Natural killer cell treated with Interleukin-12 subunit alpha and Interleukin-12 subunit beta and Interleukin-15 and Interleukin-18, amount 100 ng/mL, for 72 hours (primary cell): ENCODE measurements at places on chromosomes 12 and 14. TPM values are rescaled to one million over a fixed set of nuclear protein-coding genes. Genes with fewer than 3 reads are reported as not detected.

DNA sequence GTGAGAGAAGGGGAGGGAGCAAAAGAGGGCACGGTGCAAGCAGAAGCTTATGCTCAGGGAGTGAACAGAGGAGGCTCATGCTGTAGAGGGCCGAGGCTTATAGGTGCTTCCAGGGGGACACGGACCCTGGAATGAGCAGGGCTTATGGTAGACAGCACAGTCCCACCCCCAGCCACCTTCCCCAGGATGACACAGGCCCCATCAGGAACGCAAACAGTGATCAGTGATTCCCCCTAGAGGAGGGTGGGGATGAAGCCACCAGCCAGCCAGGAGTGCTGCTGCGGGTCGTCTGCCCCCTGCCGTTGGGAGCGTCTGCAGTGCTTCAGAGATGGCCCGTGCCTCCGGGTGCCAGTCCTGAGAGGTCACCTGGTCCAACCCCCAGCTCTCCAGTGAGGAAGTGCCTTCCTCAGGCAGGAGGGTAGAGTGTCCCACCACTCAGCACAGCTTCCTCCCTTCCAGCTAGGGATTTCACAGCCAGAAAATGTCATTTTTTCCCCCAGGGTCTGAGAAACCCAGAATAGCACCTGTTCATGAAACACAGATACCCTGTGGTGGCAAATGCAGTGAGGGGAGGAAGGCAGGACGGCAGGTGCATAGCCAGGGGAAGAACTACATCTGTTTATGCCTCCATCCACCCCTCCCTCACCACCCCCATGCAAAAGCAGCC lies 60.7 kb downstream of the SLC6A12 start:
- DNase-seq: no peak

DNA sequence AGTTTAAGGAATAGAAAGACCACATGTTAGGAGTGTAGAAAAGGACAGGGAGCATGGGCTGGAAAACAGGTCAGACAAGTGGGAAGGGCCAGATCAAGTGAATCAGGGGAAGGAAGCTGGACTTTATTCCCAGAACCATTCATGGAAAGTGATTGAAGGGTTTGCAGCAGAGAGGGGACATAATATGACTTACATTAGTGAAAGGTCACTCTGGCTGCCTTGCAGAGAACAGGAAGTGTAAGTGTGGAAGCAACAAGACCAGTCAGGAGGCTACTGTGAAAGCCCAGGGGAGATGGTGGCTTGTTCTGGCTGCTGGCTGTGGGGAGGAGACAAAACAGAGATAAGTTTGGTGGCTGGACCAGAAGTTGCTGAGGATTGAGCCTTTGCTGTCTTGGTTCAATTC lies 69.1 kb downstream of the VCPKMT start:
- DNase-seq: no peak

Gene ADCY4
- 1.9 TPM for total RNA-seq

DNA sequence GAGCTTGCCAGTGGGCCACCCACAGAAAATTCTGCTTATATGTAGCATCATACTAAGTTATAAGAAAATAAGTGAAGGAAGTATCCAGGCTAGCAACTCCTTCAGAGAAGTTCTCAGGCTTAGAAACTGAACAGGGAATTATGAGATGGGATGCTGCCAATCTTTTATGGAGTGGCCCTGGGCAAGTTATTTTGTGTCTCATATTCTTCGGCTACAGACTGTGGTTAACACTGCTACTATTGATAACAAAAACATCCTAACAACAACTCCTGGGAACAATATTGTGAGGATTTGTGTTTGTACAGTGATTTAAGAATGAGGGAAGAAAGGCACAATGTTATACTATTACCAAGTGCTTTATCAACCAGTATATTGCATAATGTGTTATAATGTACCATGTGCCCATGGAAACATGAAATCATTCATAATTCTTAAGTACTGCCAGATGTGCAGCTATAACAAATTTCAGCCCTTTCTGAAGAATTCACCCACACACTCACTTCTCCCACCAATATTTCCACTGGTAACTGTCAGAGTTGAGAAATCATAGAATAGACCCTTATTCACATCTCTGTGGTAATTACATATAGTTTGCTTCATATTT lies 113.3 kb upstream of the SOX5 start:
- no peak for DNase-seq

- DNase-seq: peak; percentile 84
Measured at GRCh38 chr12:45543887-45544286, 185.6 kb upstream of the ARID2 start.

- no peak for DNase-seq
Measured at GRCh38 chr14:64696355-64696857, 7.8 kb upstream of the PLEKHG3 start.

DNA sequence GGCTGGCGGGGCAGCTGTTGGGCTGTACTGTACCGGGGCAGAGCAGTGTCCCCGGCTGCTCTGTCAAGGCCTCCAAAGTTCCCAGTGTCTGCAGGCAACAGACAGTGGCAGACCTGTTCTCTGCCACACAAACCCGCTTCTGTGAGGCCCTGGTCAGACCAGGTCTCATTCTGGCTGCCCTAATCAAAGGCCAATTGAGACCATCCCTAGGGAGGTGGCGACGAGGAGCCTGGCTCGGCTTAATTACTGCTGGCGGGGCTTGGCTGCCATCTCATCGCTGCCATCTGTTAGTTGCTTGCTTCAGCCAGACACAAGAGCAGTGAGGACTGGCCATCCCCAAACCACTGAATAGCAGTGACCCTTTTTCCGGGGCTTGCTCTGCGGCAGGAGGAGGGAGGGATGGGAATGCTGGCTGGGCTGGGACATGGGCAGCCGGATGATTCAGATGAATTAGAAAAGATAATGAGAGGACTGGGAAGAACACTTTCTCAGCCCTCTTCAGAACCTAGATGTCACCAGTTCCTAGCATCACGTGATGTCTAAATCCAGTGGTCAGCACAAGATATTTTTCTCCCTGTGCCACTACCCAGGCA lies 24.5 kb downstream of the ERG28 start:
- no peak for DNase-seq

Gene PLEK2
- total RNA-seq: not detected

Gene COX8C
- total RNA-seq: not detected

Gene RASSF9
- total RNA-seq: not detected

DNA sequence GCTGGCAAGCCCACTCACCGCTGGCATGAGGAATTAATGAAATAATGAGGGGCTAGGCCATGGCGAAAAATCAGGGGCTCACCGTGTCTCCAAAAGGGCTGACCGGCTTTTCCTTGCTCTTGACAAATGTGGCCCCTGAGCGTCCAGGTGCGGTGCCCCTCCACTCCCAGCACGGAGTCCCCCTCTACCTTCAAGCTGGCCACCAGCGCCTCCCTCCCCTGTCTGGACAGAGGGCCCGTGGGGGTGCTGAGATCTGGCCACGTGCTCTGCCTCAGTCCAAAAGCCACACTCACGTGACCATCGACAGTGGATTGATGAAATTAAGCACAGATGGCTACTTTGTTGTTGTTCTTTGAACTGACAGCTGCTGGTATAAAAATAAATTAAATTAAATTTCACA lies 78.8 kb upstream of the BCL11B start:
- no peak for DNase-seq

- peak; percentile 54 for DNase-seq
Measured at GRCh38 chr14:64727551-64728071, 23.4 kb downstream of the PLEKHG3 start.
